ENCODE measurements at places on chromosomes 16 and 17. TPM values are rescaled to one million over a fixed set of nuclear protein-coding genes. Genes with fewer than 3 reads are reported as not detected.
A peak's percentile ranks its signal among the peaks of the same experiment; 100 is the strongest.

IL21R gene
- total RNA-seq: 0.40 TPM

CRISPLD2 gene
- total RNA-seq: 27.2 TPM

CACNG1 gene
- total RNA-seq: not detected

STAT3 gene
- 212 TPM for total RNA-seq

SLC26A11 gene
- total RNA-seq: 10.0 TPM

ZNF469 gene
- 0.70 TPM for total RNA-seq

LRRC37A3 gene
- 15.5 TPM for total RNA-seq

DBNDD1 gene
- 3.8 TPM for total RNA-seq

SPIRE2 gene
- 70.2 TPM for total RNA-seq

SLFN14 gene
- not detected for total RNA-seq

CENPN gene
- 9.7 TPM for total RNA-seq

KCNG4 gene
- not detected for total RNA-seq

KRTAP4-4 gene
- not detected for total RNA-seq

CCL1 gene
- total RNA-seq: not detected

HOXB8 gene
- total RNA-seq: 6.3 TPM

GRCh38 chr17:35752471-35752870, 568 bp downstream of the GAS2L2 start:
- no peak for DNase-seq

- DNase-seq: no peak
These were observed 108.2 kb downstream of the SLC39A11 start for GRCh38 chr17:72984145-72984925.

GRCh38 chr16:89720551-89720812, 216 bp downstream of the VPS9D1 start:
- DNase-seq: peak; percentile 80

DNA sequence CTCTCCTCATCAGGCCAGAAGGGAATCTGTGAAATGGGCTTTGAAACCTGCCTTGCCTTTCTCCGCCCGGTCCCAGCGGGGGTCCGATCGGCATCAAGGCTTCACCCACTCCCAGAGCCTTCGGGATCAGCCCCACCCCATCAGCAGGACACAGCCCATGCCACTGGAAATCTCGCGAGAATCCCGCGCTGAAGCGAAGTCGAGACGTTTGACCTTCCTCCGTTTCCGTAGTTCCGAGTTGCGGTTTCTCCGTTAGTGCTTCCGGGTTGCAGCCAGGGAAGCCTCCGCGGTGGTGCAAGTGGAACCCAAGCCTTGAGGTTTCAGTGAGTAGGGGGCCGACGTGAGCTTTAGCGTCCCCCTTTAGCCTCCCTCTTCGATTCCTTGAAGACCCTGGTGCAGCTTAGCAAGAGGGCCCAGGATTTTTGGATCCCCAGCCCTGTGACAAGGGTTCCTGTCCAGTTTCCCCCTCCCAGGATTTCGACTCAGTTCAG, at the start of gene COASY:
COASY (plus strand) TSS at position 252 of the 491 bp plus-strand sequence. CDS start 475 bp downstream, outside the sequence.
- DNase-seq: peak; percentile 97

DNA sequence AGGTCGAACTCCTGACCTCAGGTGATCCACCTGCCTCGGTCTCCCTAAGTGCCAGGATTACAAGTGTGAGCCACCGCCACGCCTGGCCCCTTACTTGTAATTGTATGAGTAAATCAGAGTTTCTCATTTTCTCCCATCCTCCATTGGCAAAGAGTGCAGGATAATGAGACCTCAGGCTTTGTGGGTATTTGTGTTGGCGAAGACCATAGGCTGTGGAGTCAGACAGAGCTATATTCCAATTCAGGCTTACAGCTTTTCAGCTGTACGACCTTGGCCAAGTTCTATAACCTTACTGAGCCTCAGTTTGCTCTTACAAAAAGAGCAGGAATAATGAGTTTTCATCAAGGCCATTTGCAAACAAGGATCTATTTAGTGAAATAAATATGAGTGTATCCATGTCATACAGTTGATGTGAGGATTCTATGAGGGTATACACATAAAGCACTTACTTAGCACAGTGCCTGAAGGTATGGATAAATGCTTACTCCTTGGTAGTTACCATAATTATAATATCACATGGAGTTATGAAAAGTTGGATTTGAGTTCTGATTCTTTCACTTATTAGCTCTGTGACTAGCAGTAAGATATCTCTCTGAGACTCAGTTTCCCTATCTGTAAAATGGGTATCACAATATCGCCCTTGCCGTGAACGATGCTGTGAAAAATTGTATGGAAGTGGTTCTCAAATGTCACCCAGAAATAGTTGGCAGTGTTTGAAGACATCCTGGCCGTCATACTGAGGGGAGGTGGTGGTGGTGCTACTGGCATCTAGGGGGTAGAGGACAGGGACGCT, 25.6 kb upstream of the CPPED1 start:
- DNase-seq: no peak

DNA sequence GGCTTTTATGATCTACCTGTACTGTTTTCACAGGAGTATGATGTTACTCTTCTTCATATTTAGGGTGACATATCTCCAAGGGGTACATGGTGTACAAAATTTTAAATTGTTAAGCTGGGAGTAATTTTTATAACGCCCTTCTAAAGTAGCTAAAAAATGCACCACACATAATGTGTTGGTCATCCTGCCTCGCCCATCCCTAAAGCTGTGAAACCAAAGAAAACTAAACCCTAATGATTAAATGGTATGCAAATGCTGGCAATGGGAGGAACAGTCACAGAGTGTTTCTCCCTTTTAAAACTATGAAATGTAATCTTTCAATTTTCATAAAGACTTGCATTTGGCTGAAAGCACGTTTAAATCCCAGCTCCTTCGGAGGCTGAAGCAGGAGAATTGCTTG, 2.0 kb upstream of the KRT24 start:
- no peak for DNase-seq

GRCh38 chr16:4115949-4116318, 308 bp downstream of the ADCY9 start:
- no peak for DNase-seq

DNA sequence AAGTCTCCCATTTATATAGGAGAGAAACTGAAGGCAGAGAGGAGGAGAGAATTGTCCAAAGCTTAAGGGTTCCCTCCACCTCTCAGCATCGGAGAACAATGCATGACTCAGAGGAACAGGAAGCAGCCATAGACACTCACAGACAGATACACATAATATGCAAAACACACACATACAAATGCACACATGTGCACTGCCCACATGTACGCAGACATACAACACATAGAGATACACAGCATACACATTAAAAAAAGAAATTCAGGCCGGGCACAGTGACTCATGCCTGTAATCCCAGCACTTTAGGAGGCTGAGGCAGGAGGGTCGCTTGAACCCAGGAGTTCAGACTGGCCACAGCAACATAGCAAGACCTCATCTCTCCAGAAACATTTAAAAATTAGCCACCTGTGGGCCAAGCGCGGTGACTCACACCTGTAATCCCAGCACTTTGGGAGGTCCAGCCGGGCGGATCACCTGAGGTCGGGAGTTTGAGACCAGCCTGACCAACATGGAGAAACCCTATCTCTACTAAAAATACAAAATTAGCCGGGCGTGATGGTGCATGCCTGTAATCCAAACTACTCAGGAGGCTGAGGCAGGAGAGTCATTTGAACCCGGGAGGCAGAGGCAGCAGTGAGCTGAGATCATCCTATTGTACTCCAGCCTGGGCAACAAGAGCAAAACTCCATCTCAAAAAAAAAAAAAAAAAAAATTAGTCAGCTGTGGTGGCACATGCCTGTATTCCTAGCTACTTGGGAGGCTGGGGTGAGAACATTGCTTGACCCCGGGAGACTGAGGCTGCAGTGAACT, 11.3 kb downstream of the ERAL1 start:
- no peak for DNase-seq

GRCh38 chr17:17109907-17110306, 67.7 kb downstream of the MPRIP start:
- peak; percentile 93 for DNase-seq

- DNase-seq: no peak
These were observed 192.3 kb downstream of the SHISA9 start for GRCh38 chr16:13093661-13094060.

DNA sequence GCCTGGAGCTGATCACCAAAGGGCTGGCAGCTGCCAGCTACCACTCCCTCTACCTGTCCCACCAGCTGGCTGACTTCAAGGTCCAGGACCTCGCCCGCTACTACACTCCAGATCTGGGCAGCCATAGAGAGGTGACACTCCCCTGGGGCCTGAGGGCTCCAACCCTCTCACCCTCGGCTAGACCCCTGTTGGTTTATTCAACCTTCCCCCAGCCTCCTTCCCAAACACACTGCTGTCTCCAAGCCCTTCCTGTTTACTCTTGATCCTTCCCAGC, 18.0 kb downstream of the ALOX12B start:
- peak; percentile 69 for DNase-seq

DNA sequence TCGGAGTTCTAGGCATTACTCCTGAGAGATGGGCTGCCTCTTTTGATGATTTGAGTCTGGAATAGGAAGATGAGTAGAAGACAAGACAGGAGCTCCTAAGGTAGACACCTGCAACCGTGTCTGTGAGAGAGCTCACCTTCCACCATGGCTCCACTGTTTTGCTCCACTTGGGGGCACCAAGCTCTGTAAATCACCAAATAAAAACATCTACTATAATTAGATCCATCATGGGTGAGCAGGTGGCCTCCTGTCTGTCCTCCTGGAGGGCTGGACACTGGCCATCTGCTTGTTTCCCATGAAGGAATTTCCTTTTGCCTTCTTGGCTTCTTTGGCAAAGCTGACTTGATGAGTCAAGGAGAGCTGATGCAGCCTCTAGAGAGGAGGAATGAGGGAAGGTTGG, 179.0 kb downstream of the HAPSTR1 start:
- no peak for DNase-seq

- no peak for DNase-seq
These were observed 12.4 kb downstream of the CCDC43 start for GRCh38 chr17:44677136-44677535.

DNA sequence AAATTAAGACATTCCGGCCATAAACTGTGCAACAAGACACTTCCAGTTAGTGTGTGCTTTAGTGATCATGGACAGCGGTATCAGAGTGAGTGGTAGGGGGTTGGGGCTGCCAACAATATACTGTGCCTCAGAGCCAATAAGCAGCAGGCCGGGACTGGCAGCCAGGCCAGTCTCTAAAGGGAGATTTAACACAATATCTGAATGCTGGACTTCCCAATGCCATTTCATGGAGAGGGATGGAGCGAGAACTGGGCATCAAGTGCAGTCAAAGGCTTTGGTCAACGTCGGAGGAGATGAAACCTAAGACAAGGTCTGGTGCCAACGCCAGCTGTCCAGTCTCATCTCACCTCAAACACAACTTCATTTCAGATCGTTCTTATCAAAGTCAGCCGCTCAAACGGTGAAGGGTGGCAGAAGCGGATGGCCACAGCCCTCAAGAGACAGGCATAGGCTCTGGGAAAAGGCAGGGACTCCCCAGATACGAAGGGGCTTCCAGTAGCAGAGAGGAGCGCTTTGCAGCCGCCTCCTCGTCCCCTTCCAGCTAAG, 935 bp downstream of the USP32 start:
- peak; percentile 34 for DNase-seq

DNA sequence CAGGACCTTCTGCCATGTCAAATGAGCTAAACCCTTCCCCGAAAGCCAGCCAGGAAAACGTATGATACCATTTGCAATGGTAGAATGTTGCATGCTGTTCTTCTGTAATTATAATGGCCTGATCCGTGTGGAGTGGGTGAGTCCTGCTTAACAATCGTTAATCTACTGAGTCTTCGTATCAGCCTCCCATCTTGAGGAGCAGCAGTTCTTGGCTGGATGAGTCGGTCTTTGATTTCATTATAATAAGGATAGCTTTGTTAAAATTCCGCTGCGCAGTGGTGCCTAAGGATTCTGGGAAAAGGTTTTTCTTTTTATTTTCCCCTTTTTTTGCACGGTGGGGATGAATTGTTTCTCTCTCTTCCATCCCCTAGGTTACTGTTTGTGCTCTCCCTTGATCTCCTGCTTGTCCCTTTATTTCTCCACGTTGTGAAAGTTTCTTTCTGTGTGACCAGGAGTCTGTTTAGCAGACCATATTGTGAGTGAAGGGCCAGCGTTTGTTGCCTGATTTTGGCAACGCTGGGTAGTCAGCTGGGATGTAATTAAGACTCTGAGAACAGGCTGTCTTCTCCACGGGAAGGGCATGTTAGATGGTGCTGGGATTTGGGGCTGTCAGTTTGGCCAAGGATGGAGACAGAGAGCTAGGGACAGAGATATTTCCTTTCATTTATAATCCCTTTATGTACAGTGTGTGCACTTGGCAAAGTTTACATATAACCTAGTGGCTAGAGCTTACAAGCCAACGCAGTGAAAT, 263.0 kb downstream of the FTO start:
- no peak for DNase-seq

DNA sequence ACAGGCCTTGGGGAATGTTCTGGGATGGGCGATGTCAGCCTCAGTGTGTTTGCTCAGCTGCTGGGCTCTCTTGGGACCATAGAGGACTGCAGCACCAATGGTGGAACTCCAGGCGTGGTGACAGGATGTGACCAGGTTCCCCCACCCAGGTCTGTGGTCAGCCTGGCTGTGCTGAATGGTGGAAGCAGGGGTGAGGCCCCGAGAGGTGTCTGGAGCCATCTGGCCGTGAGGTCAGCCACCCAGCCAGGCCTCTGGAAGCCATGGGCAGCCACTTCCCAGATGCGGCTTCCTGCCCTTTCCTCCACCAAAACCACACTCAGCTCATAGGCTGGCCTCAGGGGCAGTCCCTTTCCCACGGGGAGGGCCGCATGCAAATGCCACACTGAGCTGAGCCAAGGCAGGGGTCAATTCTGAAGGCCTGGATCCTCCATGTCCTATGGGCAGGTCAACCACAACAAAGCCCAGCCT, 7.8 kb upstream of the MAPK7 start:
- DNase-seq: no peak

DNA sequence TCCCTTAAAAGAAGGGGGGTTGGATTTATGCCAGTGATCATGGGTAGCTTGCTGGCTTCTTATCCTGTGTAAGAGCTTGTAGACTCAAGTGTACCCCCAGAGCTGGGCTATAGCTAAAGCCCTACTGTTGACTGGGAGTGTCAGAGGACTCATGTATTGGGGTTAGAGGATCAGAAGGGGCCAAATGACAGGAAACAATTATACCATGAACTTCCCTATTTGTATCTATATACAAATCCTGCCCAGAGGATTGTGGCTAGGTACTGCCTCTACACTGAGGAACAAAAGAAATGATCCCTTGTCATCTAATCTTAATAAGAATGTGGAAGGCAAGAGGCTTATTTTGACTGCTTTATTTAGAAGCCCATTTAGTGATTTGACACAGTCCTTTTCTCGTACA, 14.3 kb downstream of the ZP2 start:
- no peak for DNase-seq

- no peak for DNase-seq
These were observed 804 bp downstream of the CRYM start for GRCh38 chr16:21277045-21277926.

GRCh38 chr17:41199421-41200078, 9.9 kb downstream of the KRTAP9-1 start:
- no peak for DNase-seq

DNA sequence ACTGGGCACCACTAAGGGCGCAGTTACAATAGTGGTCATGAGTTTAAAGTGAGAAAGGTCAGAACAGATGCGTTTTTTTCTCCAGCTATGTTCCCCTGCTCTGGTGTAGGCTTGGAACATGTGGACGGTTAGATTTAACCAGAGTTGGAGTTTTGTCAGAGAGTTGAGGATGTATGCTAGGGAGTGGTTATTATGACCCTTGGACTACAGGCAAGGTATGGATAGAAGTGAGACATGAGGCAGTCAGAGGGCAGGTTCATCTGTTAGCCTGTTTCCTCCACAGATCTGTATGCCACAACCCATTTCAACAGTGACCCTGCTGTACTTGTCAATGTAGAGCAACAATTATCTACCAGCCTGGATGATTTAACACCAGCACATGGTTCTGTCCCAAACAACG, 22.6 kb downstream of the TPPP3 start:
- DNase-seq: no peak

GRCh38 chr17:68686108-68686988, 85.2 kb upstream of the FAM20A start:
- no peak for DNase-seq

All from left colon (tissue), 2 donors.